ENCODE measurements at places on chromosomes 7 and 10. TPM values are rescaled to one million over a fixed set of nuclear protein-coding genes. Genes with fewer than 3 reads are reported as not detected.

Gene HHEX
- 1.6 TPM for total RNA-seq

Gene OR2F1
- total RNA-seq = not detected

Gene FOXI2
- total RNA-seq = not detected

Gene PAX2
- total RNA-seq = not detected

Gene TACR2
- 0.47 TPM for total RNA-seq

Gene RASSF4
- 7.2 TPM for total RNA-seq

Gene CCL24
- not detected for total RNA-seq

Gene PVRIG
- not detected for total RNA-seq

Gene REPIN1
- 26.8 TPM for total RNA-seq

Gene CLDN15
- 6.4 TPM for total RNA-seq

Gene IGF2BP3
- total RNA-seq = 84.1 TPM

Gene FRG2B
- not detected for total RNA-seq

Gene SEMA3C
- 289 TPM for total RNA-seq

Gene AKR1C8
- total RNA-seq = 0.78 TPM

Gene PON1
- not detected for total RNA-seq

Gene TMEM213
- not detected for total RNA-seq

Gene STK31
- 38.8 TPM for total RNA-seq

Gene DENND2A
- 16.4 TPM for total RNA-seq

Gene CARD11
- 0.31 TPM for total RNA-seq

Gene VWA2
- total RNA-seq = 3.6 TPM

Gene SPACDR
- not detected for total RNA-seq

Gene LIPA
- total RNA-seq = 39.9 TPM

Gene CALML3
- not detected for total RNA-seq

Gene COL26A1
- total RNA-seq = 3.4 TPM

Gene SLIT1
- total RNA-seq = 42.7 TPM

Gene FAM3C
- total RNA-seq = 117 TPM

Gene MALRD1
- 3.6 TPM for total RNA-seq

Gene CDH23
- total RNA-seq = 1.2 TPM

Gene ASAH2
- 1.7 TPM for total RNA-seq

Gene AEBP1
- total RNA-seq = 3.4 TPM

Gene ZNF467
- total RNA-seq = 1.2 TPM

Gene PTEN
- total RNA-seq = 266 TPM

Gene PAPOLB
- 0.94 TPM for total RNA-seq

Gene NUTM2D
- 3.9 TPM for total RNA-seq

Gene LRRTM3
- 30.7 TPM for total RNA-seq

Gene NFE2L3
- total RNA-seq = 19.2 TPM

Gene MINDY3
- 127 TPM for total RNA-seq

Gene COL1A2
- total RNA-seq = 124 TPM

Gene GPR85
- 272 TPM for total RNA-seq

Gene ADAMTS14
- 0.16 TPM for total RNA-seq

Gene RASA4B
- total RNA-seq = 12.8 TPM

Gene IL15RA
- total RNA-seq = not detected

Gene PRR15
- total RNA-seq = not detected

Gene NEURL1
- 25.1 TPM for total RNA-seq

Gene LRRC27
- total RNA-seq = 22.8 TPM

Gene GPER1
- total RNA-seq = 1.1 TPM

Gene NUTM2E
- 0.78 TPM for total RNA-seq

Gene CTBP2
- 52.9 TPM for total RNA-seq

Gene CABCOCO1
- 3.4 TPM for total RNA-seq

Measured in occipital lobe (tissue), 3 donors.